ENCODE measurements at places on chromosomes 5 and 9.
A peak's percentile ranks its signal among the peaks of the same experiment; 100 is the strongest.

GRCh38 chr9:86321373-86321772 lies 32.8 kb downstream of the TUT7 start:
- no peak for DNase-seq

- DNase-seq = no peak
These were observed 51.7 kb upstream of the FAM240B start for GRCh38 chr9:38771593-38771992.

DNA sequence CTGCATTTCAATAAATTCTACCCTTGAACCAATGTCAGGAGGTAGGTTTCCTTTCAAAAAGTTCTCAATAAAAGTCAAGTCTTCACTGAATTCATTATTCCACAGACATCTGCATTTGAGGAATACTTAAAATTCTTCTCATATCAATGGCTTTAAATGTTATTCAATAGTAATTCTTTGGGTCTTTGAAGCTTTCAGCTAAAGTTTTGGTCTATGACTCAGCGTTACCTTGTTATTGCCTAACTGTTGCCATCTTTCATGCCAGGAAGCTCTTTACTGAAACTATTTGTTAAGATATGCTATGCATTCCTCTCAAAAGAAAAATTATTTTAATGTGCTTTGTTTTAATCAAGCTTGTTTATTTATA lies 170.5 kb downstream of the NNT start:
- DNase-seq = no peak

- peak; percentile 24 for DNase-seq
These were observed 22.3 kb downstream of the TCF7 start for GRCh38 chr5:134136771-134137170.

GRCh38 chr5:58671155-58671554 lies 88.3 kb downstream of the RAB3C start:
- DNase-seq = no peak

- DNase-seq = no peak
These were observed 106.8 kb downstream of the RXRA start for GRCh38 chr9:134433101-134433500.

- DNase-seq = no peak
These were observed 135.9 kb upstream of the RGMB start for GRCh38 chr5:98637557-98637956.

- DNase-seq = no peak
These were observed 471.6 kb downstream of the DNAH5 start for GRCh38 chr5:13472842-13473241.

- no peak for DNase-seq
These were observed 135.9 kb upstream of the DAB2 start for GRCh38 chr5:39560726-39561125.

- DNase-seq = no peak
These were observed 57.7 kb downstream of the NREP start for GRCh38 chr5:111699324-111699723.

- DNase-seq = no peak
These were observed 81.0 kb upstream of the SLC25A51 start for GRCh38 chr9:37984672-37985611.

DNA sequence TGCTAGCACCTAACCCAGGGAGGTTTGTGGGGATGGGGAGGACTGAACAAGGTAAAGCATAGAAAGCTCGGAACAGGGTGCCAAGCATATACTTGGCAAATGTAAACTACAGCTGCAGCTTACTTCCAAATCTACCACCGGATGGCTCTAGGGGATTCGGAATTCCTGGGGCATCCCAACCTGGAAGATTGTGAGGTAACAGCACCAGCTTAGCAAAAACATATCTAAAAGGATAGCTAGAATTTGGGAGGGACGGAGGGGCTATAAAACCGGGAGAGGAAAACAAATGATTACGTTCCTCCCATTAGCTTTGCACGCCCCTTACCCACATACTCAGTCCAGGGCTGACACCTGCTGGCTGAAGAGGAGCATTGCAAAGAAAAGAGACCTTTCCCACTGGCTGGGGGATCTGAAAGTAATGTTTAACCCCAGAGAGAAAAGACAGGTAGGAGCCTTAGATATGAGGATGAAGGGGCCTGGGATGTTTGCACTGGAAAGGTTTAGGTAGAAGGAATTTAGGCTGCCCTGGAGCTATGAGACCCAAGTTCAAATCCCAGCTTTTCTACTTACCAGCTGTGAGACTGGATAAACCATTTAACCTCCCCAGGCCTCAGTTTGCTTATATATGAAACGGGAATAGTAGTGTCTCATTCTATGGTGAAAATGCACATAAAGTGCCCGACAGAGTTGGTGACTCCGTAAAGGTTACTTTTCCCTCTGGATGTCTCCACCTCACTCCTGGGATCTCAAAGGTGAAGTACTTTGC lies 73.6 kb downstream of the FAM114A2 start:
- DNase-seq = peak; percentile 64

DNA sequence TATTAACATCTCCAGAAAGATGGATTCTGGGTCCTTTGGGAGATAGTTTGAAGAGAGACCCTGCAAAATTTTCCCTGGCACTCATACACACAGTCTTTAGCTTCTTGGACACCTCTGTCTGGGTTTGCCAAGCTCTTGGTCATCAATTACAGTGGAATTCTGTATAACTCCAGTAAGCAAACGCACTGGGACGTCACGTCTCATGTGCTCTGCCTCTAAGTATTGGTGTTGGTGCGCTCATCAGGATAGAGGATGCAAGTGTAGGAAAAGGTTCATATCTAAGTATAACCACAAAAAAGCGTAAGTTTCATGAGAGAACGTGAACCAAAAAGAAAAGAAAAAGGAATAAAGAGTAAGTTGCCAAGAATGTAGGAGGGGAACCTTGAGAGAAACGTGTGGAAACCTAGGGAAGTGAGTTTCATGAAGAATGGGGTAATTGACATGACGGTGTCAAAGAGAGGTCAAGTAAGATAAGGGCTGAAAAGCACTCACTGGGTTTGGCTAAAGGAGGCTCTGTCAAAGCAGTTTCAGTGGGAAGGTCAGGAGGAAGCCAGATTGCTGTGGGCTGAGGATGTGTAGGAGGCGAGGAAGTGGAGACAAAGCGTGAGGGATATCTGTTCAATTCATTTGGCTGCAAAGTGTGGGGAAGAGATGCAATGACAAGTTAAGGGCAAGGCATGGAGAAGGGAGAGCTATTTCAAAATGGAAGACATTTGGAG lies 92.7 kb downstream of the RAD23B start:
- DNase-seq = no peak

- no peak for DNase-seq
These were observed 12.7 kb downstream of the POLR1E start for GRCh38 chr9:37498457-37498856.

DNA sequence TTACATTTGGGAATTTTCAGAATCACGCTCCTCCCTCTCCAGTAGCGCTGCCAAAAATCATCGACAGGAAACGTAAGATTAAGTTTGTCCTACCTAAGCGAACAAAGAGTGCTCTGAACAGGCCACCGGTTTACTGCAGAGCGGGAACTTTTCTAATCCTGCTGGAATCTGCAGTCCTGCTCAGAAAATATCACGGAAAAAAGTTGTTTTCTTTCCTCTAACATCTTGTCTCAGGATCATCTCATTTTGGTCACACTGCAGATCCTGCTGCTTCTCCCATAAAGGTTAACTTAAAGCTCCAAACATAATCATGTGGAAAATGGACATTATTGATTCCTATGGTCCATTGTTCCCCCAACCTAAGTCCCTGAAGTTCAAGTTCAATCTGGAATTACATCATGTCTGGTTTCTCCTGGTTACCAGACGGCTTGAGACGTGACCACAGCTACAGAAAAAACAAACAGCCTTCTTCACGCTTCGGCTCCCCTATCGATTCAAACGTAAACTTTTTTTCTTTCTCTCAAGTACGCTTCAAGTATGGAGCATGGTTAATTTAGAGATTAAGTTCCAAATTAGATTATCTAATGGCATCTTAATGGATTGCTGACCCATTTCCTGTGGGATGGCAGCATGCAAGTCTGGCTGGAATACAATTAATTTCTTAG lies 217.6 kb downstream of the NFIB start:
- DNase-seq = no peak

GRCh38 chr5:81717860-81718259 lies 33.0 kb downstream of the SSBP2 start:
- no peak for DNase-seq

DNA sequence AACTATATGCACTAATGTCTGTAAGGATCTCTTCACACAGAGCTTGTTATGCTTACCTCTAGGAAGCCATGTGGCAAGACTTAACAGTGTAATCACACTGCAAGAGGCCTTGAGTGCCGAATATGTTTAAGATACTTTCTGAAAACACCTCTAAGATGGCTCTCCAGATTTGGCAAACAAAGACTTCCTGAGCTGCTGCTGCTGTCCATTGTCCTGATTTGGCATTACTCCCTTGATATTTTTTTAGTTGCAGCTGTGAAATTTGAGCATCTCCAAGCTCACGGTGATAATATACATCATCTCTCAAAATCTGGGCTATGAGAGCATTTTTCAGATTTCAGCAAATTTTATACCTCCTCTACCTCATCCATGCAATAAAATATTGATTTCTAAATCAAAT lies 384.5 kb upstream of the CDH6 start:
- no peak for DNase-seq

GRCh38 chr5:154395407-154396106 lies 50.2 kb upstream of the SAP30L start:
- no peak for DNase-seq

GRCh38 chr9:89984214-89984613 lies 379.4 kb downstream of the GADD45G start:
- no peak for DNase-seq

DNA sequence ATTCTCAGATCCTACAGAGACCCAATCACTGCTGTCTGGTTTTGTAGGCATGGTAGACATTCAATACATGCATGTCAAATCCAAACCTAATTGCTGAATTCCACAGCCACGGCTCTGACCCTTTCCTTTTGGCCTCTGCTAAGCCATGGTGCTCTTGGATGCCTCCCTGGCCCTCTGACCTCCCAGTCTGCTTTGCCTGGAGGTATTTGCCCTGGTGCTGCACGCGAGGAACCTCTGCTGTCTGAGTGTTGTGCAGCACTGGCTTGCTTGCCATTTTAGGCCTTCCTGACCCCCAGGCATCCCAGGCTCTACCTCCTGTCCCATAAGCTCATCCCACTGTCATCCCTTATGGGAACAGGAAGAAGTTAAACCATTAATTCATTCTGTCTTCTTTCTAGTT lies 60.9 kb downstream of the DOCK2 start:
- no peak for DNase-seq

GRCh38 chr9:124906966-124907365 lies 33.9 kb downstream of the GOLGA1 start:
- no peak for DNase-seq

DNA sequence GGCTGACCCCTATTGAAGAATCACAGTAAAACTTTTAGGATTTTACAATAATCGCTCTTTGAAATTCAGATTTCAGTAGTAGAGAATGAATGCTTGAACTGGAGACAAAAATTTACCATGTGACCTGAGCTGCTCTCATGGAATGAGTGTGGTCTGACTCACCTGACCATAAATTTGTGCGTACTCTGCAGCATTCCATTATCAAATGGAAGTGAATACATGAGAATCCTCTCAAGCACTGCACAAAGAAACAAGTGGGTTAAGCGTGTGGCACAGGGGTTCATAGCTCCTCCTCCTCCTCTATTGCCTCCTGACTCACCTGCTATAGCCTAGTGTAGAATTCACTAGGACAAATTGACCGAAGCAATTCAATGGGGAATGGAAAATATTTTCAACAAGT lies 269.8 kb upstream of the CDH9 start:
- DNase-seq = no peak

- DNase-seq = no peak
These were observed 61.8 kb downstream of the ELL2 start for GRCh38 chr5:95899829-95900228.

DNA sequence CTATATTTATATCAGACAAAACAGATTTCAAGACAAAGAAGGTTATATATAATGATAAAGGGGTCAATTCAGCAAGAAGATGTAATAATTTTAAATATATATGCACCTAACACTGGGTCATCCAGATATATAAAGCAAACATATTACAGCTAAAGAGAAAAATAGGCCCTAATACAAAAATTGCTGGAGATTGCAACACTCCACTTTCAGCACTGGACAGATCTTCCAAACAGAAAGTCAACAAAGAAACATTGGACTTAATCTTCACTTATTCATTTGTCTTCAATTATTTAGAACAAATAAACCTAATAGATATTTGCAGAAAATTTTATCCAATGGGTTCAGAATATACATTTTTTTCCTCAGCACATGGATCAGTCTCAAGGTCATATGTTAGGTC lies 45.8 kb downstream of the MEIKIN start:
- no peak for DNase-seq

DNA sequence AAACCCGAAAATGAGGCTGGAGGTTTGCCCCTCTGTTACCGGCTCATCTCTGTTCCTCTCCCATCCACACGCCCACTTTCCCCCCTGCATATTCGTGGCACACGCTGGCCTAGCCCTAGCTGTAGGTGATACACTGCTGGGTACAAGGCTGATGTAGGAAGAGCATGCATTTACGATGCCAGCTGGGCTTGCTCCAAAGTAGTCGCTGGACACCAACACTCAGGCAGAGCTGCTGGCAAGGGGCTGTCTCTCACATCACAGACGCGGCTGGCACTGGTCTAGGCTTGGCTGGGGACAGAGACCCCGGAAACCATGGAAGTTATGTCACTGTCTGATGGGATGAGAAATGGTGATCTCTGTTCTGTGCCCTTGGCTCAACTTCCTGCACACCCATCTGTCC lies 9.8 kb upstream of the PHYKPL start:
- DNase-seq = no peak

DNA sequence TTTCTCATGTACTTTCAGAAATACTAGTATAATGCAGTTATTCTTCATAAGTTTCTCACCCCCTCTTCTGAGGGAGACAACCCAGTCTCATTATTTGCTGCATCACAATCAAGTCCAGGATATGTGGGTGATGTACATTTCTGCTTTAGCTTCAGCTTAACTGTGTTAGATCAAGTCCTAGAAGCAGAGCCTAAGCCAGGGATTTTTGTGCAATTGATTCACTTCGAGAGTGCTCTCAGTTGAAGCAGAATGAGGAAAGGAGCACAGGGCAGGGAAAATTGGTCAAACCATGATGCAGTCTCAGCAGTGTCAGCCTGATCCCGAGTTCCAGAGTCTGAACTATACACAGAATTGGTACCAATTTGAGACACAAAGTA lies 15.1 kb downstream of the HNRNPK start:
- DNase-seq = no peak

GRCh38 chr5:73311291-73312110 lies 137.1 kb downstream of the FOXD1 start:
- no peak for DNase-seq

DNA sequence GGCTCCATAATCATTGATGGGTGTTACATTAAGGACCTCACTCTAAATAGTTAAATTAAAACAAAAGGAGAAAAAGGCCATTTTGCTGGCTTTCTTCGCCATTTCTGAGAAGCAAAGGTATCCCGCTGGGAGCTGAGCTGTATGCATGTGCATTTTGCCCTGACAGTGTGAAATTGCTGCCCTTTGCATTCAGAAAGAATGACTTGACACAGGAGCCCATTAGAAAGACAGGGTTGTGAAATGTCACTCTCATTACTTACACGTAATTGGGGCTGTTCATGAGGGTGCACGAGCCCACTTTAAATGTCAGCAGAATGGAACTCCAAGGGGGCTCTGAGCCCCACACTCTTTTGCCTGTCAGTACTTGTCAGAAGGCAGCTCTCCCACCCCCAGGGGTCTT lies 85.0 kb downstream of the SEMA4D start:
- DNase-seq = no peak
